ENCODE measurements at places on chromosomes 11 and 22.

GRCh38 chr11:30876663-30877396 lies 290.7 kb upstream of the MPPED2 start:
- no peak for DNase-seq

GRCh38 chr11:97354026-97354425 lies 964.2 kb downstream of the JRKL start:
- no peak for DNase-seq

- DNase-seq = peak; percentile 40
These were observed 10.0 kb upstream of the CD5 start for GRCh38 chr11:61092280-61092766.

DNA sequence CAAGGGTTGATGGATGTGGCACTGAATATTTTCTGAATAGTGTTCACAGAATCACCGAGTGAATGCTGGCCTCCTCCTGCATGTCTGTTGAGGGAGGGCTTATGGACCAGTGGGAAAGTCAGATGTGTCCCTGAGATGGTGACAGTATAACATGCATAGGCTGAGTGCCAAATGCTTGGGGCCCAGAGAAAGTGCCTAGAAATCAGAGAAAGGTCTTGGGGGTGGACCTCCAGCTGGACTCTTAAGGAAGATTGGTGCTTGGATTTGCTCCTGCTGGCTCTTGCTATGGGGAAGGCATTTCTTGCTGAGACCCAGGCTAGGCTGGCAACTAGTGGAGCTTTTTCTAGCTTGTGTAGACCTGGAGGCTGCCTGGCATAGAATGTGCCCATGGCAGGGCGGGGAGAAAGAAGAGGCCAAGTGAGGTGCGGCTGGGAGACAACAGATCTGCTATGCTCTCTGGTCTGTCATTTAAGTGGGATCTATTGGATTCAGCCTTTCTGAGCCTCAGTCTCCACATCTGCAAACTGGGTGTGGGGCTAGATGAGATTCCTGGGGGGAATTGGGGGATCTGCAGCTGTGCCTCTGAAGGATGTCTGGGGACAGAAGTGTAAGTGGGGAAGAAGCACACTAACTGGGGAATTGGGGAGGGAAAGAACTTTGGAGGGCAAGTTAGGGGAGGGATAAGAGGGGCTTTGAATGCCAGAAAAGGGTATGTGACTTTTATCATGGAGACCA lies 27.4 kb downstream of the ZNRF3 start:
- no peak for DNase-seq

- DNase-seq = no peak
These were observed 41.0 kb downstream of the IGF2 start for GRCh38 chr11:2097998-2098690.

DNA sequence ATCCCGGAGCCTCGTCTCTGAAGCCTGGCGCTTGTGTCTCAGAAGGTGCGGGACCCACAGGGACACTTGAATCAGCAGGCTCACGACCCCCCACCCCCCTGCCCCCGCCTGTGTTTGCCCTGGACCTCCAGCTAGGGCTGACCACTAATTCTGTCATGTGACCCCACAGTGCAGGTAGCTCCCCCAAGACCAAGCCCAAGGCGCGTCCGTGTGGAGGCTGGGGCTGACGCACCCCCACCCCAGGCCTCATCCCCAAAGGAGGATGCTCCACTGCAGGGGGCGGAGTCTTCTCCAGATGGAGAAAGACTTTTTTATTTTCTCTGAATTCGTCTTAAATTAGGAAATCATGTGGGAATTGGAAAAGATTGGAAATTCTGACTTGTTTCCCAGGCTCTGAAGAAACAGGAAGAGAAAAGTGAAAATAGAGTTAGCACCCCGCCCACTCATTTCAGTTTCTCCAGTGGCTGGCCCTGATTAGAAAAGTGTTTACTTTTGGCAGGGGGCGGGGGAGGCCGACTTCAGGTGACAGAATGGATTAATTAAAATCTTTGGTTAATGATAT lies 1.0 kb upstream of the RELA start:
- no peak for DNase-seq

GRCh38 chr22:36611241-36611976 lies 82.4 kb upstream of the EIF3D start:
- DNase-seq = no peak

DNA sequence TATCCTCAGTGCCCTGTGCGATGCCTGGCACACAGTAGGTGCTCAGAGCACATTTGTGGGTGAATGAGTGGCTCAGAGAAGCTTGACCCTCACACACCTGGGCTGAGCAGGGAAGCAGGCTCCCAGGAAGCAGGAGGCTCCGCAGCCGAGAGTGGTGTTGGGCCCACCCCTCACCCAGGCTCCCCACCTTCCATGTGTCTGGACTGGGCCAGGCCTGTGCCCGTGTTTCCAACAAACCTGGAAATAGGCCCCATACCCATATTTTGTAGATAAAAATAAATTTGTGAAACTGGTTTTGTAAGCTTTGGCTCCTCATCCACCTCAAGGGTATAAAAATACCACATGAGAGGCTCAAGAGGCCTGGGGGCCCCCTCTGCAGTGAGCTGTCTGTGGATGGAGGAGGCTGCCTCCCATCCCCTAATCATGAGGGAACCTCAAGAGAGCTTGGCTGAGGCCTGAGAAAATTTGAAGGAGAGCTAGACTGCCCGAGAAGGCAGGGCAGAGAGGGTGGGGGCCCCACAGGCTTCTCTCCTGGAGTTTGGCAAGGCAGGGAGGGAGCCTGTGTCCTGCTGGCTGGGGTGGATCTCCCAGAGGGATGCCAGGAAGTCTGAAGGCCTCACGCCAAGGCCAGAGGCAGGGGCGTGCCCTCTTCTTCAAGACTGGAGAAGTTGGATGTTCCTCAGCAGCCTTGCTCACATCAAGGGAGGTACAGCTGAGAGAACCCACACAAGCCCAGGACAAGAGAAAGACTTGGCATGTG lies 147.0 kb upstream of the NECTIN1 start:
- DNase-seq = no peak

DNA sequence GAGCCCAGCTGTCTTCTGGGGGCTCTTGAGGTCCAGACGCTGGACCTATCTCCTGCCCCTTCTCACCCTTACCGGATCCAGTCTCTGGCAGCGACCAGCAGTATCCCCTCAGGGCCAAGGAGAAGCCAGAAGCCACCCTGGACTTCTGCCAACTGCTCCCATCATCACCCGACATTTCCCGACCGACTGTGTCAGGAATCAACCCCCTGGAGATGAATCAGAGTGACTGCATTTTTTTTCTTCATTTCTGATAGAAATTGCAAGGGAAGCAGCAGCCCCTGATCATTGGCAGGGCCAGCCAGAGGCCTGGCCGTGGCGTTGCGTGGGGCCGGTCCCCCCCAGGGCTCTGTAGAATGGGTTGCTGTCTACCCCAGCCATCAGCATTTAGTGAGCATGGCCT lies 5.2 kb upstream of the LIF start:
- DNase-seq = no peak

- no peak for DNase-seq
These were observed 23.5 kb upstream of the P2RY2 start for GRCh38 chr11:73194593-73194992.

DNA sequence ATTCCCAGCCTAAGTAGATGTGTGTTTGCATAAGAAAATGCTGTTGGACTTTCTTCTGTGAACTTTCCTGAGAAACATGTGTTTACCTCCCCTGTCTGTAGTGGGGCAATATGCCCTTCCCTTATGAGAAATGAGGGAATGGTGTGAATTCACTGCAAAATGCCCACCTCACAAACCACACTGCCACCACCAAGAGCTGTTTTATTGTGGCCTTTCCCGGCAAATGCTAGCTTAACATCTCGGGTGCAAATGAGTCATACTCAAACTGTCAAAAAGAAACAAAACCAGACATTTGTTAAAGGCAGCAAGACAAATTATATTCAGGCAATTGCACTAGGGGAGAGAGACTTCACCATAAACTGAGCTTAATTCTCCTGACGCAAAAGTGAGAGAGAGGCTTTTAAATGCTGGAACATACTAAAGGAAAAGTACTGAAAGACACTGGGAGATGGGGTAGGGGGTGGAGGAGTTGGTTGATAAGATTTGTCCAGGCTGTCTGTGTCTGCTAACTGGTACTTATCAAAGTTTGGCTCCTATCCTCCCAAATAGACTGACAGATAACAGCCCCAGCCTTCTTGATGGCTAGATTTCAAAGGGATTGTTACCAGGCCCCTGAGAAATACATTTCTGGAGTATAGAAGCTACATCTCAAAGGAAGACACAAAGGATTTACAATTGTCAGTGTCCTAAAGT lies 70.9 kb upstream of the OR5AK2 start:
- no peak for DNase-seq

- DNase-seq = no peak
These were observed 198.5 kb upstream of the SORL1-AS1 start for GRCh38 chr11:121651257-121651605.

- DNase-seq = no peak
These were observed 92.8 kb upstream of the KCNQ1OT1 start for GRCh38 chr11:2792381-2793250.

- DNase-seq = no peak
These were observed 128.1 kb upstream of the TOP3B start for GRCh38 chr22:22110548-22111266.

DNA sequence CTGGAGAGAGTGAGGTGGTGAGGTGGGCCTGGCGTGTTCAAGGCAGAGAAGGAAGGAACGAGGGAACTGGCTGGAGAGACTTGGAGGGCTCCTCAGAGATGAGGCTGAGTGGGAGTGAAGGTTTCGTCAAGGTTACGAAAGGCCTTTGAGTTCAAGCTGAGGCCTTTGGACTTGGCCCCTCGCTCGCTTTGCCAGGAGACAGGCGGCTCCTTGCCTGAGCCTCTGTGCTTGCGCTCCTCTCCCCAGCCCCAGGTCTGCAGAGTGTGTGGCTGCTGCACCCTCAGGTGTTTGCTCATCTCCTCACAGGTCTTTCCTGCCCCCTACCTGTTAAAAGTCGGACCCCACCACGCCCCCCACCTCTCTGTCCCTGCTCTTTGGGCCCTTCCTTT lies 91.6 kb downstream of the ATXN10 start:
- no peak for DNase-seq

GRCh38 chr11:112689851-112690250 lies 271.4 kb upstream of the NCAM1 start:
- no peak for DNase-seq

- DNase-seq = no peak
These were observed 55.6 kb upstream of the CSNK2A3 start for GRCh38 chr11:11408436-11409221.

- no peak for DNase-seq
These were observed 4.3 kb downstream of the TBX1 start for GRCh38 chr22:19764636-19765476.

- DNase-seq = no peak
These were observed 12.4 kb upstream of the SLC39A13 start for GRCh38 chr11:47396049-47396320.

- no peak for DNase-seq
These were observed 102.7 kb upstream of the PARVA start for GRCh38 chr11:12274558-12275197.

DNA sequence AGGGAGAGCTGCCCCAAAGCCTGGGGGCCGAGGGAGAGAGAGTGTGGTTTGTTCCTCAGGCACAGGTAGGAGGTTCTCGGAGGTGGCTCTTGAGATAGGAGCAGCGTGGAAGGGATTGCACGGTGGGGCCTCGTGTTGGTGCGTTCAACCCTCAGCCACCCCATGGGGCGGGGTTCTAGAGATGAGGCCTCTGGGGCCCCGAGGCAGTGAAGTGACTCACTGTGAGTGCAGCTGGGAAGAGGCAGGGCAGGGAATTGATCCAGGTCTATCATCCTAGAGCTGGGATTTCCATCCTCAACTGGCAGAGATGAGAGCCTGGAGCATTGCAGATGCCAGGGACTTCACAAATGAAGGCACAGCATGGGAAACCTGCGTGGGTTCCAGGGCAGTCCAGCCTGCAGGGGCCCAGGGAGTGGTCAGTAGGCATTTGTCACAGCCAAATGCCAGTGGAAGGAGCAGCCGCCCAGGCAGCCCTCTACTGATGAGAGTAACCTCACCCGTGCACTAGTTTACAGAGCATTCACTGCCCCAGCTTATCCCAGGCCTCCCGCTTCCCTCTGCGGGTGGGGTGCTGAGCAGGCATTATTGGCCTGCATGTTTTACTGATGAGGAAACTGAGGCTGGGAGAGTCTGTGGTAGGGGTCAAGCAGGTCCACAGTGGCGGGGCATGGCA lies 5.1 kb upstream of the SMARCB1 start:
- no peak for DNase-seq

DNA sequence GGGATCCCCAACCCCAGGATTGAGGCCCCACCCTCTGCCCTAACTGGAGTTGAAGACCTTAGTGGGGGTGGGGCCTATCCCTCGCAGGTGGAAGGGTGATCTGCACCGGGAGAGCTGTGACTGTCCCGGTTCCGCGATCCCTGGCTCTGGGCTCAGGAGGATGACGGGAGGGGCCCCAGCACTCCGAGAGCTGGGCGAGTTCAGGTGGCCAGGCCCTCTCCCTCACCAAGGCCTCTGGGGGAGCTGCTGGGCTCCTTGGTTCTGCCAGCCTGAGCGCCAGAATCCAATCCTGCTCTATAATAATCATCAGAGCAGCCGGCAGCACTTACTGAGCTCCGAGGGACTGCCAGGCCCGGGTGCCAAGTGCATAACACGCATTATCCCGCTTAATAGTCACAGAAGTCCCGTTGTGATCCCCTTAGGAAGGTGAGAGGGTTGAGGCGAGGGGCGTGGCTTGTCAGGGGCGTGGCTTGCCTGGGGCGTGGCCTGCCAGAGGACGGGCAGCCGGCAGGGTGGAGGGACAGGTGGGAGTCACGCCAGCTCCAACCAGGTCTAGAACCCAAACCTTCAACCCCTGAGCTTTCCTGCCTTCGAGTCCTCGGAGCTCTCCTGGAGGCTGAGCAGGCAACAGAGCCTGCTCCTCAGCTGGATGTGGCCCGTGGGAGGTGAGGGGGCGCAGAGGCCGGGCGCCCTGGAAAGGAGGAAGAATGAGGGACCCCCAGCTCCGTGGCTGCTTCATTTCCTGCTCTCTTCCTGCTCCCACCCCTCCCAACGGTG lies 7.3 kb upstream of the SYT7 start:
- peak; percentile 48 for DNase-seq

GRCh38 chr11:70647188-70648166 lies 249.1 kb downstream of the CTTN start:
- DNase-seq = no peak

DNA sequence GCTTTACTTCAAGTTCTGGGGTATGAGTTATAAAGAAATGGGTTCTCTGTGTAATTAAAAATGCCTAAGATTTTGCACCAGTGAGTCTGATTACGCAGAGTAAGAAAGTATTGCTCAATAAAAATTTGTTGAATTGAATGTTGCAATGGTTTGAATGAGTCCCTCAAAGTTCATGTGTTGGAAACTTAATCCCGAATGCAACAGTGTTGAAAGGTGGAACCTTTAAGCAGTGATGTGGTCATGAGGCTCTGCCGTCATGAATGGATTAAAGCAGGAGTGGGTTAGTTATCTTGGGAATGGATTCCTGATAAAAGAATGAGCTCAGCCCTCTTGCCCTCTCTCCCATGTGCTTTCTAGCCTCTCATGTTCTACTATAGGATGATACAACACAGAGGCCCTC lies 52.6 kb upstream of the SESN3 start:
- DNase-seq = no peak

- DNase-seq = no peak
These were observed 1.5 kb downstream of the EHD1 start for GRCh38 chr11:64876835-64877341.

All from effector CD4-positive, alpha-beta T cell (primary cell).